ENCODE measurements at places on chromosomes 6 and 20.
A peak's percentile ranks its signal among the peaks of the same experiment; 100 is the strongest.

DNA sequence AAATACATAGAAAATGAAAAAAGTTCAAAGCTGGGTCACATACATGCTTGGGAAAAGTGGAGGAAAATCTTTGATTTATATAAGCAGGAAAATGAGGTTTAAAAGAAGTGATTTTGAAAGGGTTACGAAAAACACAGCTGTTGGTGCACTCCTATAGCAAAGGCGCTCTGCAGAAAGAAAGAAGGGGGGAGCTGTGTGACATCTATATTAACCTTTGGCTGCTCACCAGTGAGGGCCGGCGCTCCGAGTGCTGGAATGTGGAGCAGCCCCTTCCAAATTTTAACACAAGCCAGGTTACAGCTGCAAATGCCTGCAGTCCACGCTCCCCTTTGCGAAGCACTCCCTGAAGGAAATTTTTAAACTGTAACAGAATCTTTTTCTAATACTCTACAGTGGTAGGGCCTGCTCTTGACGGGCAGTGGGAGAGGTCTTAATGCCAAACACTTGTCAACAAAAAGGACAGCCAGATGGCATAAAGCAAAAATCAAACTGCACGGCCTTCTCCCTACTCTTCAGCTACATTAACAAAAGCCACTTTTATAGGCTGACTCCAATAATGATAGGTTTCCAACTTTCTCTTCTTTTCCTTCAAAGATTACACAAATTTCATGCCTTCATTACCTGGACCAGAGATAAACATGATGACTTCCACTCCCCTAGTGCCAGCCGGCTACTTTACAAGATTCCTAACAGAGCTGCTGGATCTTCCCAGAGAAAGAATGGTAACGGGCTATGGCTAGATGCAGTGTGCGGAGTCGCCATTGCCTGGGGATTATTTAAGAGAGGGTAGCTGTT is 4.8 kb downstream of the BMP7 start:
- DNase-seq, result no peak

DNA sequence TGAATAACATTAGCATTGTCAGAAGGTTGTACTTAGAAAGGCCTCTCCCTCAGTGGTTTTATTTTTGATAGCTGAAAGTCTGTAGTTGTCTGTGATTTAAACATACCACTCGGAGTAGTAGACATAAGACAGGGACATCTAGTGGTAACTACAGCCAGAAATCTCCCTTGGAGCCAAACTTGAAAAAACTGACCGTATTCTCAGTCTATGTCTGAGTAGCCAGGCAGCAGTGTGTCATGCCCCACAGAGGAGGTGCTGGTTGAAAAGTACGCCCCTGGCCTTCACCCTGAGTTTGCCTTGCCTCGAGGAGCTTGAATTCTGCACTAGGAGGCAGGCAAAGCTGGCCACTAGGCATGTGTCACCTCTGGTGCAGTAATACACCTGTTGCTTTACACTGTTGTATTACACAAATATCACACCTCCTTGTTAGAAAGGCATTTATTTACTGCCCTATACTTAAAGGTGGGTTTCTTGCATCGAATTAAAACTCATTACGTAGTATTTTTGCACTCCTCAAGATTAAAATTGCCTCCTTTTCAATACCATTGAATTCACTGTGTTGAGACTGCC is 20.8 kb downstream of the ZBTB2 start:
- DNase-seq, result no peak

DNA sequence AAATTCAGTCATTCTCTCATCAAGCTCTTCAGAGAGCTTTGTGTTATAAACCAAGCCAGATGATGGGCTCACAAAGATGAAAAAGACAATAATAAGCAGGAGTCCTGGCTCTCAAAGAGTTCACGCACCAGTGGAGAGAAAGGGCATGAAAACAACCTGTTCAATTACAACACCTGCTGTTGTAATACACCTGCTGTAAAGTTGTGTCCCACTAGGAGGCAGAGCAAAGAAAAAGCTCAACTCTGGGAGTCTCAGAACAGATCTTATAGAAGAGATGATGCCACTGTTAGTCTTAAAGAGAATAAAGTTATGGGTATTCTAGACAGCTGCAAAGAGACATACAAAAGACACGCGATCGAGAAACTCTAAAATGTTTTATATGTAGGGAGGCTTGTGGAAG is 100.6 kb downstream of the DCDC2 start:
- DNase-seq, result peak; percentile 3

- no peak for DNase-seq
These were observed 6.6 kb upstream of the ZNF831 start for GRCh38 chr20:59157064-59157463.

DNA sequence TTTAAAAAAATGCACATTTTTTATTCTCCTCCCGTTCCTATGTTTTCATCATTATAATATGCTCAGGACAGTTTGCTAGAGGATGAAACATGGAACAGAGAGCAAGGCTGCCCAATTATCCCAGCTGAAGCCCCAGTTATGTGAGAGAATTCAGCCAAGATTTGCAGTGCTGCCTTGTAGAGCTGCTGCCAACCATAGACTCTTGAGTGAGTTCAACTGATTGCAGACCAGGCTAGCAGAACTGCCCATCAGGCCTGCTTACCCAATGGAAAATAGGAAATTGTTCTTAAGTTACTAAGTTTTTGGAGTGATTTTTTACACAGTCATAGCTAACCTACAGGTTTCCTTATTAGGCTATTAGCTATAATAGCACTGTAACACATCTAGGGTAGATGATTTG is 128.7 kb upstream of the VGLL2 start:
- no peak for DNase-seq

GRCh38 chr6:3291346-3291745 is 32.6 kb downstream of the PSMG4 start:
- DNase-seq, result no peak

DNA sequence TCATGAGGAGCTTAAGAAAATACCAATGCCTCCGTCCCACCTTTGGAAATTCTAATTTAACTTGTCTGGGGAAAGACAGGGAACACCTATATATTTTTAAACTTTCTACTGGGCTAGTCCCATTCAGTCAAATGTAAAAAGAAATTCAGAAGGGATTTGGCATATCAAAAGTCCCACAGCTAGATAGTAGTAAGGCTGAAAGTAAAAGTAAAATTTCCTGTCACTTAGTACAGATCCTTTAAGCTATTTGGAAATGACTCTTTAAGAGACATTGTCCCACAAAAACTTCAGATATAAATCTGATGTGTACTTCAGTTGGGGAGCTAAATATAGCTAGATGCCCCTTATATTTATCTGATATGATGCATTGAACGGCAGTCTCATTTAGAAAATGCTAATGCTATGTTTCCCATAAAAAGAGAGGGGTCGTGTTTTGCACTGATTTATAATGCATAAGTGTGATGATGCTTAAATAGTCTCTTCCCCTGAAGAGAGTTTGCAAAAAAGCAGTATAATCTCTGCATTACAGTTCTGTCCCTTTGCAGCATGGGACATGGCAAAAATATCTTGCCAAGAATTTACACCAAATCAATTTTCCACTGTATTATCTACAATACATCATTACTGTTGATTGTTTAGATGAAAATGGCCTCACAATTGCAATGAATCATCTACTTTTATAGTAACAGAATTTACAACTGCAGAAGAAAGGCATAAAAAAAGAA is 860.8 kb upstream of the MAP3K7 start:
- no peak for DNase-seq

DNA sequence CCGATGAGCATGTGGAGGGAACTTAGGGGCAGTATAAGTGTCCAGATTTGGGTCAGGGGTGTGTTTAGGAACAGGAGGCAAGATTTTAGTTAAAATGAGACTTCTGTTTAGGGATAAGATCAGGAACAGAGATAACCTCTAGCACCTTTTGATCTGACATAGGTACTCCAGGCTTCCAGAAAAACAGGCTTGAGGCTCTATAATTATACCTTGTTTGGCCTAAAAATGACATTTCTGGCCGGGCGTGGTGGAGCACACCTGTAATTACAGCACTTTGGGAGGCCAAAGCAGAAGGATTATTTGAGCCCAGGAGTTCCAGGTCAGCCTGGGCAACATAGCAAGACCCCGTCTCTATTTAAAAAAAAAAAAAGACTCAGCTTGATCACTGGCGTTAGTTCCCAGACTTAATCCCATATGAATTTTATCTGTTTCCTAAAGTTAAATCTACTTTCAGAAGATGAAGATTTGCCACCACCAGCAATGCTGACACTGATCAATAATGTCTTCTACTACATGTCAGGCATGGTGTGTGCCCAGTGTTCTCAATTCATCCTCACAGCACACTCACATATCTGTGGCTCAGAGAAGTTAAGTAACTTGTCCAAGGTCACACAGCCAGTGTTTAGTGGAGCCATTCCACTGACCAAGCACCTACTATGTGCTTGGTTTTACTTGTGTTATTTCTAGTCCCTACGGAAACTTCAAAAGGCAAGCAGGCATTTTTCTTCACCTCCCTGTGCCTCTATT is 6.0 kb upstream of the TULP1 start:
- no peak for DNase-seq

- no peak for DNase-seq
These were observed 248.8 kb upstream of the AFDN start for GRCh38 chr6:167577891-167578361.

DNA sequence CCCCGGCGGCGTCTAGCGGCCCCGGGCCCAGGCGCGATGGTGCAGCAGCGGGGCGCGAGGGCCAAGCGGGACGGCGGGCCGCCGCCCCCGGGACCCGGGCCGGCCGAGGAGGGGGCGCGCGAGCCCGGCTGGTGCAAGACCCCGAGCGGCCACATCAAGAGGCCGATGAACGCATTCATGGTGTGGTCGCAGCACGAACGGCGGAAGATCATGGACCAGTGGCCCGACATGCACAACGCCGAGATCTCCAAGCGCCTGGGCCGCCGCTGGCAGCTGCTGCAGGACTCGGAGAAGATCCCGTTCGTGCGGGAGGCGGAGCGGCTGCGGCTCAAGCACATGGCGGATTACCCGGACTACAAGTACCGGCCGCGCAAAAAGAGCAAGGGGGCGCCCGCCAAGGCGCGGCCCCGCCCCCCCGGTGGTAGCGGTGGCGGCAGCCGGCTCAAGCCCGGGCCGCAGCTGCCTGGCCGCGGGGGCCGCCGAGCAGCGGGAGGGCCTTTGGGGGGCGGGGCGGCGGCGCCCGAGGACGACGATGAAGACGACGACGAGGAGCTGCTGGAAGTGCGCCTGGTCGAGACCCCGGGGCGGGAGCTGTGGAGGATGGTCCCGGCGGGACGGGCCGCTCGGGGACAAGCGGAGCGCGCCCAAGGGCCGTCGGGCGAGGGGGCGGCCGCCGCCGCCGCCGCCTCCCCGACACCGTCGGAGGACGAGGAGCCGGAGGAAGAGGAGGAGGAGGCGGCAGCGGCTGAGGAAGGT is 715 bp downstream of the SOX12 start:
- no peak for DNase-seq

GRCh38 chr20:52180180-52180840 is 11.3 kb downstream of the ZFP64 start:
- DNase-seq, result no peak

- no peak for DNase-seq
These were observed 132.9 kb upstream of the QKI start for GRCh38 chr6:163281634-163282033.

DNA sequence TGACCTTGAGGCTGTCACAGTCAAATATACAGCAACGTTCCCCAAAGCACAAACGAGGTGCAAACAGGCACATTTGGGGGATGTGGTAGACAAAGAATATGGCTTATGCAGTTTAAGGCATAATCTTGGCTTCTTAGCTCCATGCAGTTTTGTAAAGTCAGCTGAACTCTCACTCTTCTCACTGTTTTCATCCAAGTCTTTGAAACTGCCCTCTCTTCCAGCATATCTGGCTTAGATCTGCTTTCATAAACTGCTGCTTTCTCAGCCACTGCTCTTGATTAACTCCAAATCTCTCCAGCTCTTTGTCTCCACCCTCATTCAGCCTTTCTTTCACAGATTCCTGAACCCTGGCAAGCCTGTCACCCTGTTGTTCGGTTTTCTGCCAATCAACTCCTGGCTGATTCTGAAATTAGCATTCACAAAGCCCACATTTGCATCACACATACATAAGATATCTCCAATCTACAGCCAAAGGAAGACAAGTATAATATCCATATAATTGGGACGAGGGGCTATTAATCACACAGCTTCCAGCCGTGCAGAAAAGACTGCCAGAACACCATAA is 301.1 kb upstream of the RNF217 start:
- DNase-seq, result no peak

- DNase-seq, result no peak
These were observed 90.0 kb upstream of the MAFB start for GRCh38 chr20:40778894-40779496.

- no peak for DNase-seq
These were observed 35.8 kb downstream of the CDC5L start for GRCh38 chr6:44423306-44423705.

DNA sequence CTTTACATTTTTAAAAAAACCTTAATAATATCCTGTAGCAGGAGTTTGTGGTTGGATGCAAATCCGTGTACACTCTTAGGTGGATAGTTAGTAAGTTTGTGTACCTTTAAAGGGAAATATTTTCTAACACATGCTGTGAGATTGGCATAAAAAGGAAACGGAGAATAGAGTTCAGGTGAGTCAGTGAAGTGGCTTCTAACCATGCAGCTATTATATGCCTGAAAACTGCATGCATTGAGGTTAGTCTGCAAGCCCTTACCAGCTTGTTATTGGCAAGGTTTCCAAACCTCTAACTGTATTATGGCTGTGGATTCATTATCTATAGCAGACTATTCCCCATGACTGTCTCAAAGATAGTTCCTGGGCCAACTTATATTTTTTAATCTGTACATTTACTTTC is 420.6 kb upstream of the MMS22L start:
- no peak for DNase-seq

- DNase-seq, result no peak
These were observed 216.4 kb downstream of the UNC5CL start for GRCh38 chr6:40822619-40823018.

GRCh38 chr20:1473246-1474220 is 6.9 kb upstream of the NSFL1C start:
- no peak for DNase-seq

GRCh38 chr20:41162396-41162795 is 25.1 kb downstream of the PLCG1 start:
- DNase-seq, result no peak

GRCh38 chr6:110173506-110174132 is 5.9 kb downstream of the WASF1 start:
- DNase-seq, result no peak

- DNase-seq, result no peak
These were observed 80.7 kb downstream of the C6orf52 start for GRCh38 chr6:10613723-10614122.
